ENCODE measurements at places on chromosomes 11 and 22.

- peak; percentile 48 for DNase-seq
These were observed 4.2 kb downstream of the MYRF start for GRCh38 chr11:61756452-61757212.

DNA sequence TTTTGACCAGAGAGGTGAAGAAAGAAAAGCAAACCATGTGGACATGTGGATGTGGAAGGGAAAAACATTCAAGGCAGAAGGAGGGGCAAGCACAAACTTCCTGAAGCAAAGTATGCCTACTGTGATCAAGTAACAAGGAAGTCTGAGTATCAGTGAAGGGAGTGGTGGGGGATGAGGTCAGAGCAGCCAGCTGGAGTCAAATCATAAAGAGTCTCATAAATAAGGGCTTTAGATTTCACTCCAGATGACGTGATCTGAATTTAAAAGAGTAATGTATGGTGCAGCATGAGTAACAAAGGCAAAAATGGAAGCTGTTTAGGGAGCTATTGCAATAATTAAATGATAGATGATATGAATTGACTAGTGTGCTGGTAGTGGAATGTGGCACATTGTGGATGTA lies 665.4 kb upstream of the CCDC90B start:
- no peak for DNase-seq

- DNase-seq: no peak
These were observed 63.0 kb upstream of the ZBED5 start for GRCh38 chr11:10920875-10921274.

- DNase-seq: no peak
These were observed 25.6 kb upstream of the NRIP3 start for GRCh38 chr11:9029422-9029821.

DNA sequence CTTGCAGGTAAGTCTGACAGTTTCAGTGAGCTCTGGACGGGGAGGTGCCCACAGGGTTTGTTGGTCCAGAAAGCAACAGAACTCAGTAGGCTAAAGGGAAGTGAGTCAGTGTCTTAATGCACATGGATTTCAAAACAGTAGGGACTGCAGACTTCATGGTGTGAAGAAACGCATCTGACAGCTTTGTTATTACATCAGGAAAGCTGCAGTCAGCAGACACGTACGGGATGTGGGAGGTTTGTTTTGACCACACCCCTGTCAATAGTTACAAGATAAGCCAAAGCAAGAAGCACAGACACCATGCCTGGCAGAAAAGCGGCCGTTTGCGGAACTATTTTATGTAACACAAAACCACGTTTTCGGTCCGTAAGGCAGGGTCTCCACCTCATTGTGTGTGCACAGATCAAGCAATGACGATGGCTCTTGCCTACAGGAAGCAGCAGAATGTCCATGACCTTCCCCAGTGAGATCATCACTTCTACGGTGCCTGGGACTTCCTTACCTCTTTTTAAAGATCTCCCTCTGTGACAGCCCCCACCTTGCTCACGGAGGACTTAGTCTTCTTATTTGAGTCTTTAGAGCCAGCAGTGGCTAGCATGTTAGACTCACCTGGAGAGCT lies 58.2 kb upstream of the FTH1 start:
- DNase-seq: peak; percentile 91

- no peak for DNase-seq
These were observed 68.9 kb downstream of the ARFGAP2 start for GRCh38 chr11:47107744-47108143.

DNA sequence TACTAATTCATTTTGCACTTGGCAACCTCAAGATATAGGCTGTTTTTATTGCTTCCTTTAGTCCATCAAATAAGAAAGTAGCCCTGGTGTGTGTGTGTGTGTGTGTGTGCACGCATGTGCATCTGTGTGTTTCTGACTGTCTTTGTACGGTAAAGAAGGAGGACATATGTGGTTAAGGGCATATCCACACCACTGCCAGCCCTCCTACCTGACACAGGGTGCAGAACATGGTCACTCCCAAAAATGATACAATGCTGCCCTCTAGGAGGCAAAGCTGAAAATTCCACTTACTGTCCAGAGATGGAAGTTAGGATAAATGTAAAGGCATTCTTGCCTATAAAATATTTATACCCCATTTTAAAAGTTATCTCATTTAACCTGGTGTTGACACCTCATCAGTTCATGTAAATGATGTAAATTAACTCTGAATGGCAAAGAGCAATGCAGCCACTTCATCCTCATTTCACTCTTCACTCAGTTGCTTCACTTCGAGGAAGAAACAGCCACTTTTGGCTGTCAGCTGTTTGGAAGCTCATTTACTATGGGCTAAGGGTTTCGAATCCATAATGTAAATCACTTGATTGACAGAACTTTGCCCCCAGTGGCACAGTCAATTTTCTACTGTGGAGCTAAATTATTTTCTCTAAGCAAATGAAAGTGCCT lies 83.1 kb upstream of the MTNR1B start:
- peak; percentile 61 for DNase-seq

- no peak for DNase-seq
These were observed 494 bp downstream of the ZDHHC5 start for GRCh38 chr11:57668434-57668782.

GRCh38 chr11:10941871-10942270 lies 84.0 kb upstream of the ZBED5 start:
- DNase-seq: no peak

DNA sequence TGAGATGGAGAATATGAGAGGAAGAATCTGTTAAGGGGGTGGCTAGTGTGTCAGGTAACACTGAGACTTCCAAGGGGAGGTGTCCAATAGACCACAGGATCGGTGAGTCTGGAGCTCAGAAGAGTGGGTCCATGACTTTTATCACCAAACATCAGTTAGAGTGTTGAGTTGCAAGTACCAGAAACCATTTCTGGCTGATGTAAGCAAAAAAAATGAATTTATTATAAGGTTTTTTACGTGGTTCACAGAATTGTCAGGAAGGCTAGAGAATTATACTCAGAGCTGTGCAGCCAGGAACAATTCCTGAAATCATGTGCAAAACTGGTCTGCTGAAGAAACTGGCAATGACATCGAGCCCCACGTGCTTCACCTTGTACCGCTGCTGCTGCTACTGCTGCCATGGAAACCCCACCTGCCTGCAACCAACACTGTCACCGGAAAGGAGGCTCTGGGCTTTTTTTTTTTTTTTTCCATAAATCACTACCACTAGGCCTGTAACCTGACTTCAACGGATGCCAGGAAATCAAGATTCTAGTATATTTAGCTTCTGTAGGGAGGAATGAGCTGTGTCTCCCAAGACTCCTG lies 16.6 kb upstream of the STK33 start:
- DNase-seq: peak; percentile 39

- no peak for DNase-seq
These were observed 15.2 kb downstream of the MIF start for GRCh38 chr22:23909296-23909898.

DNA sequence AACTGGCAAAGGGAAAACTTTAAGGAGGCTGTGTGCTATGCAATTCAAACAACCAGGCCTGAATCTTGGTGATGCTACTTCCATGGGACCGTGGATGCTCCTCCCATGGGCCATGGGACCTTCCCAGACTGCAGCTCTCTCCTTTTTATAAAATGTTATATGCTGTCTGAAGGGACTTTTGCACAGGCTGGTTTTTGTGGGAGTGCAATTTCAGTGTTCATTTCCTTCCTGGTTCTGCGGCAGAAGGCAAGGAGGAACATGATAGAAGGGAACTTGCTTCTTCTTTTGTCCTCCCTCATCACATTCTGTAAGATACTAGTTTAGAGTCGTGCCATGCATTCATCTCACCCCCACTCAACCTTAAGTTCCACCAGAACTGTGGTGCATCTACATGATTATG lies 68.9 kb downstream of the C11orf58 start:
- no peak for DNase-seq

DNA sequence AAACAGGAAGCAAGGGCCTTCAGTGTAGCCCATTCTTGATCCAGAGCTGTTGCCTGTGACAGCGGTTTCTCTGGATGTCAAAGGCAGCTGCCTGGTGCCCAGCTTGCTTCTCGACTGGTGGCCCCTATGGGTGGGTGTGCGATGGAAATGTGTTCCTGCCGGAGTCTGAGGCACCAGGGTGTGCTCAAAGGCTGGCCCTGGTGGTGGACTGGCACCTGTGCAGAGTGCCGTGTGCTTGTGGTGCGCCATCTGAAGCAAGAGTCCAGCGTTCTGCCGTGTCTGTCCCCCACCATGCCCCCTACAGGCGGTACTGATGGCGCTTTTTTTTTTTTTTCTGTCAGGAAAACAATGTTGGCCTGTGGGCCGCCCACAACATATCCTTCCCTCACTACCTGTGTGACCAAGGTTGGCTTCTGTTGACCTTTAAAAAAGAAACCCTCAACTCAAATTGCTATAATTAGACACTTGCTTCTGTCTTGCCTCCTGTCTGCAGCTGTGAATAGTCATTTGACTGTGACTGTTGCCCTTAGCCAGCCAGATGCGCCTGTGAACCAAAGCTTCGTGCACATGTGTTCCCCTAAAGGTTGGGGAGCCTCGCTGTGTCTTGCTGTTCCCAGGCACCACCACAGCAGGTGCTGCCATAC lies 4.7 kb upstream of the RANBP1 start:
- no peak for DNase-seq

DNA sequence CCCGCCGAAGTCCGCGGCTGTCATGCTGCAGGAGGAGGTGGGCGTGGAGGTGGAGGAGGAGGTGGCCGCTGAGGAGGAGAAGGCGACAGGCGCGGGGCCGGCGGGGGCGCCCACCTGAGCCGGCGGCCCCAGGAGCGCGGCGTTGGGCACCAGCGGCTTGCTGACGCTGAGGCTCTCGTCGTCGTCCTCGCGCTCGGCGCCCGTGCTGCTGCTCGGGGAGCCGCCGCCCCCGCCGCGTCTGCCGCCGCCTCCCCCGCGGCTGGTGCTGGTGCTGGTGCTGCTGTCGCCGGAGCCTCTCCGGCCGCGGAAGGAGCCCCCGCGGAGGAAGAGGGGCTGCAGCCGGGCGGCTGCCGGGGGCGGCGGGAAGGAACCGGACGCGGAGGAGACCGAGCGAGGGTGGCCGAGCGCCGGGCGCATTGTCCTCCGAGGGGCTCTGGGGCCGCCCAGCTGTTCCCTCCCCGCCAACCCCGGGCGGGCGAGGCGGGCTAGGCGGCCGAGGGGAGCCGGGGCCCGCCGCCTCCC lies 388 bp downstream of the TMEM121B start:
- DNase-seq: no peak

DNA sequence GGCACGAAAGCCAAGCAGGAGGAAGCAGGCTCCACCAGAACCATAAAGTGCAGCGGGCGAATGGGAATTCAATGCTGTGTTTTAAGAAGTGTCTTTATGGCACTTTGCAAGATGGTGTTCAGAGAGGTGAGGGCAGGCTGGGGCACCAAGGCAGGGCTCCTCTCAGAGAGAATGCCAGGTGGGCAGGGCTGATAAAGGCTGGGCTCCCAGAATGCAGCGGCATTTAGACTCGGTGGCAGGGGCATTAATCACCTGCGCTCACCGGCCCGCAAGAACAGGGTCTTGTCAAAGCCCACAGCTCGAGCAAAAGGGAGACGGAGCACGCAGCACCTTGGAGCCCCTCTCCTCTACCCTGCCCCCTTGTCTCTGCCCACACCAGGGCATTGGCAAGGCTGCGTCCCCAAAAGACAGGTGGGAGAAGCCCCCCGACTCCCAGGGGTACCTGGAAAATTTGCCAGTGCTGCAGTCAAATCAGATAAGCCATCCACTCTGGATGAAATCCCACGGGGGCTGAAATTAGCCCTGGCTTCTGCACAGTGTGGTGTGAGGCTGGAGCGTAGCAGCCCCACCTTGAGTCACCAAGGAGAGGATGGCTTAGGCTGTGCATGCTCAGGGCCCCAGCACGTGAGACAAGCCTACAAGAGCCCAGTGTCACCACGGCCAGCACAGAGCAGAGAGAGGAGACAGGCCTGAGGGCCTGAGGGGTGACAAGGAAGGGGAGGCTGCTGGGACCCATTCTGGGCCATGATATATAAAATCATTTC lies 8.1 kb downstream of the MACROD1 start:
- DNase-seq: no peak

DNA sequence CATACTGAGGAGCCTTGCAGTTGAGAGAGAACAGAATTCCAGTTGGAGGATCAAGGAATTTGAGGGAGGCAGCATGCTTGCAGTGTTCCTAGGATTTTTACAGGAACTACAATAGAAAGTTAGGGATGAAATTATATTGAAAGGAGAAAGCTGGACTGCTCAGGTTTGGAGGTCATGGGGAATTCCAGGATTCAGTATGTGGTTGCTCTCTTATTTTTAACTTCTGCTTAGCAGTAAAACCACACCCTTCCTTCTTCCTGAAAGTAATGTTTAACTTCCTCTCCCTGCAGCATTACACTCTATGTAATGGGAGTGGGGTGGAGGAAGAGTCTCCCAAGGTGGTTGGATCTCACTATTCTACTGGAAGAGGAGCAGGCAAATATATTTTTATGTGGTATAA lies 31.3 kb downstream of the CTNND1 start:
- DNase-seq: no peak

GRCh38 chr11:69010361-69010891 lies 2.6 kb downstream of the MRGPRF start:
- DNase-seq: no peak

DNA sequence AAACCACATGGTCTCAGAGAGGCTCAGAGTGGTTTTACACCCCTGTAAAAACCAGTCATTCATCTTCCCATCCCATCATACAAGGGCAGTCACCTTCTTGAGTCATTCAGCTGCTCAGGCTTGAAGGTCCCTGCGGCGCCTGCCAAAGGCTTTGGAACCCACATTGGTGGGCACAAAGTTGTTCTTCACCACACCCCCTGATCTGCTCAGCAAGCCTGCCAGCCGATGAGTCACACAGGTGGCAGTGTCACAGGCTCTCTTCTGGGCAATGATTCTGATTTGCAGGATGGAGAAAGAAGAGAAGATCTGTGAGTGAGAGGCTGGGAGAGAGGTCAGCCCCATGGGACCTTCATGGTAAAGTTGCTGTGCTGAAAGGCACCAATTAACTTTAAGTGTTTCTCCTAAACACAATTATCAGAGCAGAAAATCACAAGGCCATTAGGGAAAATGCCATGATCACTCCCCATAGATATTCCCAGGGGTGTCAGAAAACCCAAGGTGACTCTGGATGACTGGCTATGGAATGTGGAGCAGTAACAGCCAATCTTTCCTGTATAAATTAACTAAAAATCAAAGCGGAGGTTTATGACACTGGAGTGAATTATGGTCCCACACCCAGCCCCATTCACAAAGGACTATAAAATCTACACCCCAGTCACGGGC lies 4.4 kb downstream of the CALCA start:
- no peak for DNase-seq

DNA sequence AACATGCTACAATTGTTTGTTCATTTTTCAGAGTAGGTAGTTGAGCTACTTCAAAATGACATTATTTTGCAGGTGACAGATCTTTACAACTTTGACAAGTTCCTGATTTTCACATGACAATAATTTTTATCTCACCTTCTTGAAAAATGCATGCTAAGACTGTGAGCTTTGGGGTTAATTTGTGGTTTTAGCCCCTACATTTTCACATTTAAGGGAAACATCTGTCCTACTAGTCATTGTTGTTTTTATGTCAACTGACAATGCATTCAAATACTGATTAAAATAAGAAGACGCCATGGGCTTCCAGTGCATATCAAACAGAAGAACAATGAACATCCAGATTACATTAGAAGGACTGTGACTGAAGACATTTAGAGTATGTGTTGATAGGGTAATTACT lies 1470.8 kb upstream of the TENM4 start:
- no peak for DNase-seq

- DNase-seq: no peak
These were observed 194.4 kb upstream of the PGR start for GRCh38 chr11:101323997-101324396.

All from brain microvascular endothelial cell (primary cell).